ENCODE measurements at places on chromosomes 5 and 9.

GRCh38 chr5:125564317-125564975 is 818.0 kb upstream of the ZNF608 start:
- no peak for DNase-seq

GRCh38 chr5:67925511-67925910 is 290.0 kb upstream of the PIK3R1 start:
- no peak for DNase-seq

DNA sequence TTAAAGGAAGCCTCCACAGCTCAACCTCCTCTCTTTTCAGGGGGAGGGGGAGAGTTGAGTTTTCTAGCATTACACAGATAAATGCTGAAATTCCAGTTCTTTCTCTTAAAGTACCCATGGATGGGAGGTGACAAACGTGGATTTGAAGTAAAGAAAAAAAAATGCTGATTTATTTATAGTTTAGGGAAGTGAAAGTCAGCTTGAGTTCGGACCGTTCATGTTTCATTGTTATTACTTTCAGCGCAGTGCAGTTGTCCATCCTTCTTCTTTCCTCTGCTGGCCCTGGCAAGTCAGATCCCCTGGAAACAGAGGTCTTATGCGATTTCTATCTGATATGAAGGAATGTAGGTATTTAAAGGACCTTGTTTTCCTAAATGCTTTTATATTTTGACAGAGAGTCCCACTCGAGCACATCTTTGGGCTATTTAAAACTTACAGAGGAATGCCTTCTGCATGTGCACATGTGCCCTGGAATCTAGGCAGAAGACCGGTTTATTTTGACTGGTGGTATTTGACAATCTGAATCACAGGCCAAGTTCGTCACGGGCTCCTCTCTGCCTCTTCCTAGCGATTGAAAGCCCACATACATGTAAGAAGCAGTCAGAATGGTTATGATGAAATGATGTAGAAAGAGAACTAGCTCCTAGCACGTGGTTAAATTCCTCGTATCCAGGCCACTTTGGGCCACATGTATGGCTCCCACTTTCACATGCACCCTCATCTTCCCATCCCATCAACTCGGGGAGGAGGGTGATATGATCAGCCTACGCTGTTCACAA is 385.2 kb upstream of the KLF4 start:
- DNase-seq, result peak; percentile 89

GRCh38 chr9:107706701-107707427 is 217.3 kb upstream of the KLF4 start:
- DNase-seq, result no peak

- DNase-seq, result no peak
Observed at GRCh38 chr5:83157163-83157562, 79.8 kb downstream of the XRCC4 start.

- no peak for DNase-seq
Observed at GRCh38 chr5:96901384-96901783, 25.1 kb downstream of the ERAP2 start.

DNA sequence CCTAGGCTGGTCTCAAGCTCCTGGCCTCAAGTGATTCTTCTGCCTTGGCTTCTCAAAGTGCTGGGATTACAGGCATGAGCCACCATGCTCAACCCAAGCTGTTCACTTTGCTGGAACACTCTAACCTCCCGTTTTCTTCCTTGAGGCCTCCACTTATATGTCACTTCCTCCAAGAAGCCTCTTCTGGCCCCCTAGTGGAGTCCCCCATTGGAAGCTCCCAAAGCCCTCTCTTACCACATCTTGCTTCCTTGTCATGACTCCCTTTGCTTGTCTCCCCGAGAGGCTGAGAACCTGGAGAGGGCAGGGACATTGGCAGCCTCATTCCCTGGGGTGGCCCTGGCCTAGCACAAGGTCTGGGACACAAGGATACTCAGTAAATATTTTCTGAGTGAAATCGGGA is 80.8 kb downstream of the PDE6A start:
- peak; percentile 26 for DNase-seq

- no peak for DNase-seq
Observed at GRCh38 chr9:4022435-4023067, 277.3 kb downstream of the GLIS3 start.

GRCh38 chr9:32387256-32387655 is 2.8 kb downstream of the ACO1 start:
- no peak for DNase-seq
